ENCODE measurements at places on chromosomes 5 and 9. TPM values are rescaled to one million over a fixed set of nuclear protein-coding genes. Genes with fewer than 3 reads are reported as not detected.

DNA sequence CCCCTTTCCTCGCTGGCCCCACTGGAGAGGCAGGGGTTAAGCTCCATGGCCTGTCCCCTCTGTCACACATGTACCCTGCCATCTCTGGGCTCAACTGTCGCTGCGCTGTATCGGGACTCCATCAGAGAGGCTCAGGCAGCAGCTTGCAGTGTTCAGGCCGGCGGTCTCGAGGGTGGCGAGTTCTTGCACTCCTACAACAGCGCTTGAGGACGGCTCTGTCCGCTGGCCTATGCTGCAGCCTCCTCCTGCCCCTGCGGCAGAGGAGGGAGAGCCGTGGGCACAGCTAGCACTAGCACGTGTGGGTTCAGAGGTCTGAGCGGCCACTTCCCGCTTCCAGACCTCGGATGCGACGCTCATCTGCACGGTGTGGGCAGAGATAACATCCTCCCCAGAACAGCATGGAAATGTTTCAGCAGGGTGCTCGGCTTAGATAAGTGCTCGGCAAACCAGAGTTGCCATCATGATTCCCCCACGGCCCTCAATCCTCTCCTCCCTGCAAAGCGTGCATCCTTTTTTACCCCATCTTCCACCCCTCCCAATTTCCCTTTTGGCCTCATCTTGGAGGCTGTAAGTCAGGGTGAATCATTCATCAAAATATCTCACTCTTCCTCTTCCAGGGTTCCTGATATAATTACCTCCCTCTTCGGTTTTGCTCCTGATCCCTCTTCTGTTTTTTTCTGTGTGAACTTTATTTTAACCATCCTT, 41.9 kb upstream of the FUBP3 start:
- DNase-seq = no peak

- DNase-seq = no peak
These were observed 246.6 kb upstream of the IL12B start for GRCh38 chr5:159576902-159577301.

The PCDHA11 gene
- not detected for total RNA-seq

DNA sequence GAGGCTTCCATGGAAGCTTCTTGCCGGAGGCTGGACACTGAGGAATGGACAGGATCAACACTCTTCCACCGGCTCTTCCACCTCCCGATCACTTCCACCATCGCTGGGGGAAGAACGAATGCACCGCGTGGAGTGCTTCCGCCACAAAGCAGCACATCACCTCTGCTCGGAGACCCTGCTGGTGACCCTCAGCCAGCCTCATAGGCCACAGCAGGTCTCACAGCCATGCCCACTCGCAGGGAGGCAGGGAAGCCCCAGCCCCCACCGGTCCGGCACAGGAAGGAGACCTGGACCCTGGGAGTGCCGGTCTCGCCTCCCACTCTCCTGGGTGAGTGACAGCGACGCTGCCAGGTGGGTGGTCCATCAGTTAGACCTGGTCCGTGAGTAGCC, 4.7 kb downstream of the MRPL36 start:
- no peak for DNase-seq

DNA sequence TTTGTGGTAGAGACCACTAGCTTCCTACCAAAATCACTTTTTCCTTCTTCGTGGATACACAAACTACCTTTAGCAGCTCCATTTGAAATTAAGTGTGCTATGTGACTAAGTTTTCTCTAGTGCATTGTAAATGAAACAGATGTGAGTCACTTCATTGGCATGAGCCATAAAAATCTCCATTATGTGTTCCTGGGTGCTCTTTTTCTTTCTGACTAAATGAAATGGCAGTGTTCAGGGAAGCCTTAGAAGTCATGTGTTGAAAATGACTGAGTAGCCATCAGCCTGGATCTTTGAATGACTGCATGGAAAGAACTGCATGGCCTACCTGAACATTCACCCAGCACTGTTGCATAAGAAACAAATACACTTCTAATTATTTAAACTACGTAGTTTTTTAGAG, 107.9 kb downstream of the NDUFAF2 start:
- no peak for DNase-seq

- no peak for DNase-seq
These were observed 607 bp upstream of the HNRNPAB start for GRCh38 chr5:178203670-178204181.

The SLC27A6 gene
- total RNA-seq = not detected

DNA sequence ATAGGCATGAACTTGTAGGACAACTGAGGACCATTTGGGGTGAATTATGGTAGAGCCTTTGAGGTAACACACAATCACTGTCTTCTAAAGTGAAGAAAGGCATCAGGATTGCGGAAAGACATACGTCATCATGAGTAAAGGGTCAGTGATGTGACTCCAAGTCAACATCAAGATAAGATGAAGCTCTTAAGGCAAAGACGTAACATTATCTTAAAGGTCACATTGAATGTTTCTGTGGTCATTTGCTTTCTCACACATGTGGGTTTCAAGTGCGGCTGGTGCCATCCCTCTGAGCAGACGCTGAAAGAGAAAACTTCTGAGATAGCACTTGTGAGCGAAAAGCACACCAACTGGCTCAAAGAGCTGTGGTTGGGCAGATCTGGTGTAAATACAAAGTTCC, 63.3 kb upstream of the GRAMD2B start:
- DNase-seq = no peak

The NR5A1 gene
- total RNA-seq = not detected

DNA sequence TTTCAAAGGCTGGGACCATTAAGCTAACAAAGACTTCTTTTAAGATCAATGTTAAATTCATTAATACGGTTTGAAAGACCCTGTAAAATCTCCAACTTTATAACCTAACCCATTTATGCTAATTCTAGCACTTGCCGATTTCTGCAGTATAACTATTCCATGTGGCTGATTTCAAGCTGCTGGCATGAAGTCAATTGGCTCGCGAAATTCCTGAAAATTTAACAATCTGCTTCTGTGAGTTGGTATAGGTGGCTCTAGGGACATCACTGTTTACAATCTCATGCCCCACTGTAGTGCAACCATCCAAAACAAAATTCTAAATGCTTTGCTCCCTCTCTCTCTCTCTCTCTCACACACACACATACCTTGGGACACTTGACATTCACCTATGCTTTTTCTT, 70.2 kb downstream of the LPAR1 start:
- DNase-seq = no peak

DNA sequence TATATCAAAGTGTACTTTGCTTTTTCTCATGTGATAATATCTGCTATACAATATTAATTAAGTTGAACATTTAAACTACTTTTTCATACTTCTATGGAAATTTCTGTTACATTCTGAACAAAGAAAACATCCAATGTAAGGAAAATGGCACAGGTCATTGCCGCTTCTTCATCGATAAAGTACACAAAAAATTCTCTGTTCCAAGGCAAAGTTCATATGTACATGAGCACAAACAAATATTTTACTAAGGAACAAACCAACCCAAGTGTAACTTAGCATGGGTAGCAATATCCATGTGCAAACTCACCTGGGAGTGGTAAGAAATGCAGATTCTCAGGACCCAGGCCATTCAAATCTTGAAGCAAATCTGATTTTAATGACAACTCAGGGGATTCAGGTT, 139.8 kb downstream of the TMEM161B start:
- DNase-seq = no peak
